ENCODE measurements at places on chromosomes 11 and 22. TPM values are rescaled to one million over a fixed set of nuclear protein-coding genes. Genes with fewer than 3 reads are reported as not detected.

MPPED2 gene
- total RNA-seq: not detected

KCNK7 gene
- total RNA-seq: not detected

VSTM5 gene
- total RNA-seq: 0.36 TPM

SLC22A8 gene
- not detected for total RNA-seq

GNAZ gene
- total RNA-seq: 1.9 TPM

PRODH gene
- total RNA-seq: not detected

CLCF1 gene
- 5.6 TPM for total RNA-seq

OR8G5 gene
- not detected for total RNA-seq

MPEG1 gene
- not detected for total RNA-seq

OR10A3 gene
- under 0.01 TPM for total RNA-seq

MS4A7 gene
- total RNA-seq: not detected

PLA2G6 gene
- total RNA-seq: 3.9 TPM

DNAJB13 gene
- total RNA-seq: 0.18 TPM

FAM111B gene
- 9.3 TPM for total RNA-seq

PPP2R5B gene
- total RNA-seq: 6.4 TPM

PANX3 gene
- total RNA-seq: not detected

THAP7 gene
- 14.2 TPM for total RNA-seq

CCDC89 gene
- total RNA-seq: 9.4 TPM

MMP11 gene
- total RNA-seq: 1.4 TPM

DNA sequence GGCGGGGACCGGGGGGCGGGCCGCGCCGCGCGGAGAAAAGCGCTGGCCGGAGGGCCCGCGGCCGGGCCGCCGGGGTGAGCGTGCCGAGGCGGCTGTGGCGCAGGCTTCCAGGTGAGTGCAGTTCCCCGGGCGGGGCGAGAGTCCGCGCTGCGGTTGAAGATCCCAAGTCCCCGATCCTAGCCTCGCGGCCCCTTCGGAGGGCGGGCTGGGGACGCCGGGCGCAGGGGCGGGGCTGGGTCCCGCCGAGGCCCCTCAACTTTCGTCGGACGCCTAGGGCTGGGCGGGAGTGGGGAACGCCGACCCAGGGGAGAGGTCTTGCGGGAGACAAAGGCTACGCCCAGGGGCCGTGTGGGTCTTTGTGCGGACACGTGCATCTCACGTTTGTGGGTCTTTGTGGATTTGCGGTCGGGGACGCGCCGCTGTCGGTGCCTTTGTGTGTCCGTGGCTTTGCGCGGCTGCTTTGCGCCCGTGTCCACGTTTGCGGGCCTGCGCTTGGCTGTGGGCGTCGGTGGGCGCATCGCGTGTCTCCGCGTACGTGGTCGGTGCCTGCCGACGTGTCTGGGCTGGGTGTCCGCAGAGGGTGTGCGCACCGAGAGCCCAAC lies at the start of gene TSKU:
TSS of gene TSKU (plus strand) at position 63 of the 602 bp plus-strand sequence. CDS start 12,261 bp downstream, outside the sequence.
- no peak for DNase-seq

DNA sequence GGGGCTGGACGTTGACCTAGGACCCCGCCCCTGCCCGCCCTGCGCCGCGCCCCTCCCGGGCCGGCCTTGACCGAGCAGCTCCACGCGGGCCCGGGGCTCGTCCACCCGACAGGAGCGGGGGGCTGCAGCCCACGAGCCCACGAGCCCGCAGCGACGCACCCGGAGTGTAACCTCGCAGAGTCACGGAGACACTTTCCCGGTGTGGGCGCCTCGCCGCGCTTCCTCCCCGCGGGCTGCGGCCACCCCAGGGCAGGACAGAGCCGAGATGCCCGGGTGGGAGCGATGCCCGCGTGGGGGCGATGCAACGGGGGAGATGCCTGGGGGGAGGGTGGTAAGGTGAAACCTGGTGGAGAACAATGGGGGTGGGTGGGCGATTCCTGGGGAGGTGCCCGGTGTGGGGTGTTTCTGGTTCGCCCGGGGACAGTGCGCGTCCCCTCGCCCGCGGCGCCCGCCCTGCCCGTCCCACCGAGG lies 4.9 kb upstream of the ZBED4 start:
- DNase-seq: no peak

DNA sequence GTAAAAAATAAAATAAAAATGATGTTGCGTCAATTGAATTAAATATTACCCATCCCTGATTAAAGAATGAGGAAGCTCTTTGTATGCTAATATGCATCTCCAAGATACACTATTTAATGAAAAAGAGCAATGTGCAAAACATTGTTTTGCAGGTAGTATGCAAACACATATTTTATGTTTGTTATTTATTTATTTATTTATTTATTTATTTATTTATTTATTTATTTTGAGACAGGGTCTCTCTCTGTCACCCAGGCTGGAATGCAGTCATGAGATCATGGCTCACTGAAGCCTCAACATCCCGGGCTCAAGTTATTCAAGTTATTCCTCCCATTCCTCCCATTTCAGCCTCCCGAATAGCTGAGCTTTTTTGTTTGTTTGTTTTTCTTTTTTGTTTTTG lies 7.2 kb upstream of the CHST1 start:
- DNase-seq: no peak

DNA sequence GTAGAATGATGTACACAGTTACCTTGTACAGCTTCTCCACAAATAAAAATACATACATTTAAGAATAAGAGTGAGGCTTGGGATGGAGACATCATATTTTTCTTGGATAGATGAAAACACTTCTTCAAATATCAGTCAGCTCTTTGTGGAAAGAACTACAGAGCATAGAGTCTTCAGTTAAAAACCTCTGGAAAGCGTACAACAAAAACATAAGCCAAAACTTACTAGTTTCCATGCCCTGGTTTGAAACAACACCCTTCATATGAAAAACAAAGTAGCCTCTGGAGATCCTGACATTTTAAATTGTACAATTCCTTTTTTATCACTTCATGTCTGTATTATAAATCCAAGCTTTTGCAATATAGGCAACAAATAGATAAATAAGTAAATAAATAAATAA lies 7.0 kb upstream of the CEP126 start:
- DNase-seq: no peak

- DNase-seq: peak; percentile 42
These were observed 76.4 kb upstream of the PPARA start for GRCh38 chr22:46073683-46074504.

- DNase-seq: no peak
These were observed at the start of gene FERMT3 for GRCh38 chr11:64206457-64207255. TSS of gene FERMT3 (plus strand) at chr11:64206721. CDS start at chr11:64207365, 644 bp downstream.

- no peak for DNase-seq
These were observed 346.6 kb downstream of the BRD1 start for GRCh38 chr22:49480896-49481658.

GRCh38 chr11:121082670-121083069 lies 18.4 kb upstream of the TECTA start:
- peak; percentile 16 for DNase-seq

DNA sequence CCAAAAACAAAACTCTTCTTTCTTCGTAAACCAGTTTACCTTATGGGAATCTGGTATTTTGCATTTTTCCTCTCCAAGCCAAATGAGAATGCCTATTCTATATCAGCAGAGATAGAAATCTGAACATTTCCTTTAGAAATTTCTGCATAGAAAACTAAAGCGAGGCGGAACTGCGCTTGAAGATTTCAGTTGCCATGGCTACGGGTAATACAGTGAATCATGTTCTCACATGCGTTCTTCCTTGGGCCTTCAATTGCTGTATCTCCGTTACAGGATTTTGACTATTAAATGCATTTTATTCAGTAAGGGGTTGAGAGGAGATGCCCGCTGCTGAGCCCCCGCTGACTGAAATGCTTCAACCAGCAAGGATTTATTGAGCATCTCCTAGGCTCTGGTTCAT lies 108.2 kb upstream of the CRYBB3 start:
- DNase-seq: no peak

DNA sequence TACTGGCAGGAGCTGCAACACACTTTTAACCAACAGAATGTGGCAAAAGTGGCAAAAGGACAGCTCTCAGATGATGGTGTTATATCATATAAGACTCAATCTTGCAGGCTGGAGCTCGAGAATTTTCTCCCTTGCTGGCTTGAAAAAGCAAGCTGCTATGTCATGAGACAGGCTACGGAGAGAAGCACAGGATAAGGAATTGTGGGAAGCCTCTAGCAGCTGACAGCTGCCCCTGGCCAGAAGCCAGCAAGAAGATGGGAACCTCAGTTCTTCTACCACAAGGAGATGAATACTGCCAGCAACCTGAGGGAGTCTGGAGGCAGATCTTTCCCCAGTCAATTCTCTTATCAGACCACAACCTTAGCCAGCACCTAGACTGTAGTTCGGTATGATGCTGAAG lies 24.6 kb downstream of the FXYD6 start:
- DNase-seq: no peak

DNA sequence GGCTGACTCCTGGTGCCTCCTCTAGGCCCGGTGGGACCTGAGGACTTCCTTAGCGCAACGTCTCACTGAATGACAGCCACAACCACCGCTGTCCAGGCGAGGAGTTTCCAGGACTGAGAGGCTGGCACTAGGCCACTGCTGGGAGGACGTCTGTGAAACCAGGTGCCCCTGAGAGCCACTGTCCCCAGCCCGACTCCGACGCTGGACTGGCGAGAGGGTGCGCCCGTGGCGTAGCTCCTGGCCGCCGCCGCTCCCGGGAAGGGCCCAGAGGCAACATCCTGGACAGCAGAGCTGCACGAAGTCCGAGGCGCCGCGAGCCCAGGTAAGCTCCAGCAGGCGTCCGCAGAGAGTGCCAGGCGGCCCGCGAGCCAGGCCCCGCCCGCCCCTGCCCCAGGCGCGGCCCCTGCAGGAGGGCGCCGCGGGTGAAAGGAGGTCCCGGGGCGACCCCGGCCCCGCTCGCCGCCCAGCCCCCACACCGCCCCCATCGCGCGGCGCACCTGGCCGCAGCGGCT lies 525 bp downstream of the DGCR2 start:
- DNase-seq: peak; percentile 7

DNA sequence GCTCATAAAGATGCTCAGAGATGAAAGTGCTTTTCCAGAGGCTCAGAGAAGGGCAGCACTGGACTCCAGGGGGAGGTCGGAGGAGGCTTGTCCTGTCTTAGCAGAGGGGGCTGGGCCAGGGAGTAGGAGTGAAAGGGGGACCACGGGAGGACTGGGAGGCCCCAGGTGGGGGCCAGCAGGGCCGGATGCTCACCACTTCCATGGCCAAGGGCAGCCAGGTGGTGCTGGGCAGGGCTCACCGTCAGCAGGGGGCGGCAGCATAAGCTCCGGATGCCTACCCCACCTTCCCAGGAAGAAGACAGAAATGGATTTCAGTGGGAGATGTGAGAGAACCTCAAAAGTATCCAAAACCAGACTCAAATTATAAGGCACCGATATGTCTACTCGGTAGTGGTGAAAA lies 11.0 kb downstream of the RAB36 start:
- no peak for DNase-seq

- no peak for DNase-seq
These were observed 1.9 kb upstream of the FAT3 start for GRCh38 chr11:92222701-92223100.

- DNase-seq: no peak
These were observed 3.3 kb downstream of the FAM227A start for GRCh38 chr22:38652859-38653258.

- DNase-seq: no peak
These were observed 51.2 kb downstream of the TPBGL start for GRCh38 chr11:75291741-75292140.

- no peak for DNase-seq
These were observed 24.0 kb upstream of the RIC3 start for GRCh38 chr11:8192896-8193209.

GRCh38 chr11:59754494-59754858 lies 700 bp upstream of the STX3 start:
- DNase-seq: peak; percentile 3

DNA sequence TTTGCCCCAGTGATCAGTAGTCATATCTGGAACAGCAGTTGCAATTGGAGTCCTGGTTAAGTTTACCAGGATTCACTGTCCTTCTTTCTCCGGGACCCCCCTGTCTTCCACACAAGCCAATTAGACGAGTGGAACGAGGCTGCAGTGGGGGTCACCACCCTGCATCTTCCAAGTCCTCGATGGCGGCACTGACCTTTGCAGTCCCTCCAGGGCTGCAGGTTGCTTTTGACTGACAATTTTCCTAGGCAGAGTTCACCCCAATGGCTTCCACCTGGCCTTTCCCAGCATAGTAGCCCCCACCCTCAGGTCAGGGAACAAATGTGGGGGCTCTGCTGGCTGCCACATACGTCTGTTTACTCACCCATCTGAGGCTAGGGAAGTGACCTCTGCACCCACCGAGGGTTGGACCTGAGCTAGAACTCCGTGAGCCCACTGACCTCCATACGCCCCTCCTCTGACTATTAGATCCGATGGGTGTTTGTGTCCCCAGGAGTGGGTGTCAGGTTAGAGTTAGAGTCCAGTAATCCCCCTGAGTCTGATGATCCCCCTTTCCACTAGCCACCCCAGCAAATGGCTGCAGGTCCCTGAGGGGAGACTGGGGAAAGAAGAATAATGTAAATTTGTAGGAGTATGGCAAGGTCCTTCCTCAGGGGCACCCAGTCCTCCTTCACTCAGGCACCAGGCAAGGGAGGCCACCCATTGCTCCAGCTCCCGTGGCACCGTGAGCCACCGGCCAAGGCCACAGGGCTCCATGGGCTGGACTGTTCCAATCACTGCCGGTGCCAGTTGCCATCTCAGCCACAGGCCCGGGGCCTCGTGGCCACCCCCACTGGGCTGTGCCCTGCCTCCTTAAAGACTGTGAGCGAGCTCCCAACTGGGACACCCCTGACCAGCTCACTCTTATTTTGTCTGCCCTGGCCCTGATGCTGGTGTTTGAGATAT lies 5.5 kb downstream of the C11orf21 start:
- no peak for DNase-seq

DNA sequence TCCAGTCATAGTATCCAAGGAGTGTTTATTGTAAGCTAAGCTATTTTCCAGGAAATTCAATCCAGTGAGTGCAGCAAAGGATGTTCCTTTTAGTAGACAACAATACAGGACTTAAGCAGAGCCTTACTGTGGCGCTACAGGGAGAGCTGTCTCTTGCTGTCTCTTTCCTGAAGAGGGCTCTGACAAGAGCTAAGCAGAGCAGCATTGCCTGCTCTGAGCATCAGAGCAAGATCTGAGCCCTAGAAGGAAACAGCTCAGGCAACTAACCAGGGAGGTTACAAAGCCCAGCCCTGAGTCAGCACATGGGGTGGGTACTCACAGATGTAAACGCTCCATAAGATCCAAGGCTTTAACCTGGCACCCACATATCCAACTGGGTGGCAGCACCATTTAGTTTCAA lies 8.0 kb downstream of the LAYN start:
- DNase-seq: peak; percentile 49

DNA sequence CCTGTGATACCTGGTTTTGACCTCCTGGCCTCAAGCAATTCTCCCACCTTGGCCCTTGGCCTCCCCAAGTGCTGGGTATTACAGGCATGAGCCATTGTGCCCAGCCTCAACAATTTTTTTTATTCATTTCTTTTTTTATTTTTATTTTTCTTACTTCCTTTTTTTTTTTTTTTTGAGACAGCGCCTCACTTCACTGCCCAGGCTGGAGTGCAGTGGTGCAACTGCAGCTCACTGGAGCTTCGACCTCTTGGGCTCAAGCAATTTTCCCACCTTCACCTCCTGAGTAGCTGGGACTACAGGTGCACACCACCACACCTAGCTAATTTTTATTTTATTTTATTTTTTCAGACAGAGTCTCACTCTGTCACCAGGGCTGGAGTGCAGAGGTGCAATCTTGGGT lies 25.5 kb upstream of the CECR2 start:
- no peak for DNase-seq

All from IMR-90 (cell line).